Prostate gland (tissue), 2 donors: ENCODE measurements at places on chromosomes 3 and 15. TPM values are rescaled to one million over a fixed set of nuclear protein-coding genes. Genes with fewer than 3 reads are reported as not detected.
A peak's percentile ranks its signal among the peaks of the same experiment; 100 is the strongest.

Gene APOD
- 52.4 TPM for total RNA-seq

Gene RSRC1
- total RNA-seq = 36.5 TPM

Gene GHRL
- total RNA-seq = 3.0 TPM

DNA sequence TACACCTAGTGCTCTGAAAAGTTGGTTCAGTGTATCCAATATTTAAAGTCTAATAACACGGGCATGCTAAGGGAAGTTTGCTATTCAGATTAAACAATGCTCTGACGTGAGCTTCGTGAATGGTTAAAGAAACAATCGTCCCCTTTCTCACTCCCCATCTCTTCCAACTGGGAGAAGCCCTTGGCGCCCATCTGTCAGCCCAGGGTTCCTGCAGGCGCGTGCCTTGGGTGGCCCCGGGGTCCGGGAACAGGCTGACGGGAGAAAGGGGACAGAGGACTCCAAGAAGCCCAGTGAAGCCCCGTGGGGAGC is 413 bp downstream of the SEC22C start:
- peak overlapping the region; percentile 90 for H3K27ac ChIP-seq
- H3K4me1 ChIP-seq = no peaks in the 10 kb centered on the region
- no peaks in the 10 kb centered on the region for H3K27me3 ChIP-seq
- no peaks in the 10 kb centered on the region for H3K36me3 ChIP-seq
- peak overlapping the region; percentile 74 for H3K4me3 ChIP-seq

- H3K4me1 ChIP-seq = no peaks in the 10 kb centered on the region
- no peaks in the 10 kb centered on the region for H3K27me3 ChIP-seq
- no peak overlapping the region for H3K4me3 ChIP-seq
Measured at GRCh38 chr15:56019060-56019793, 25.8 kb upstream of the NEDD4 start.

- H3K36me3 ChIP-seq = no peaks in the 10 kb centered on the region
- H3K27me3 ChIP-seq = no peaks in the 10 kb centered on the region
- no peaks in the 10 kb centered on the region for H3K4me1 ChIP-seq
- H3K27ac ChIP-seq = no peak overlapping the region
- no peak overlapping the region for H3K4me3 ChIP-seq
- DNase-seq = peak; percentile 3
Measured at GRCh38 chr15:73522011-73522410, 79.0 kb downstream of the REC114 start.

DNA sequence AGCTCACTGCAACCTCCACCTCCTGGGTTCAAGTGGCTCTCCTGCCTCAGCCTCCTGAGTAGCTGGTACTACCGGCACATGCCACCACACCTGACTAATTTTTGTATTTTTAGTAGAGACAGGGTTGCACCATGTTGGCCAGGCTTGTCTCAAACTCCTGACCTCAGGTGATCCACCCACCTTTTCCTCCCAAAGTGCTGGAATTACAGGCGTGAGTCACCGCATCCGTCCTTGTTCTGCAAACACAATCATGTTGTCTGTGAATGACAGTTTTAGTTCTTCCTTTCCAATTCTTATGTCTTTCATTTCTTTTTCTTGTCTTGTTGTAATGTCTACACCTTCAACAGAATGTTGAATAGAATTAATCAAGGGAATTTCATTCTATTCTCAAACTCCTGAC is 16.3 kb upstream of the SMCO1 start:
- H3K4me3 ChIP-seq = no peak overlapping the region
- H3K27me3 ChIP-seq = no peaks in the 10 kb centered on the region
- no peak overlapping the region for H3K27ac ChIP-seq

- H3K27ac ChIP-seq = no peak overlapping the region
- no peaks in the 10 kb centered on the region for H3K4me1 ChIP-seq
- no peak for DNase-seq
- H3K36me3 ChIP-seq = no peaks in the 10 kb centered on the region
- no peaks in the 10 kb centered on the region for H3K27me3 ChIP-seq
- no peak overlapping the region for H3K4me3 ChIP-seq
Measured at GRCh38 chr3:111615880-111616279, 20.7 kb upstream of the ZBED2 start.

- H3K27ac ChIP-seq = no peak overlapping the region
- H3K4me1 ChIP-seq = no peaks in the 10 kb centered on the region
- H3K4me3 ChIP-seq = no peak overlapping the region
Measured at GRCh38 chr3:61194892-61195538, 56.2 kb downstream of the FHIT start.
